ENCODE measurements at places on chromosomes 2 and 18.

- H3K4me1 ChIP-seq = no peaks in the 10 kb centered on the region
- no peak overlapping the region for H3K4me3 ChIP-seq
- DNase-seq = no peak
- H3K27ac ChIP-seq = no peak overlapping the region
Measured at GRCh38 chr2:64153811-64154210, 9.6 kb upstream of the PELI1 start.

GRCh38 chr2:240561325-240561971, 1.3 kb downstream of the DUSP28 start:
- H3K27ac ChIP-seq = peak overlapping the region; percentile 82
- H3K4me1 ChIP-seq = peaks cover 83% of the 10 kb centered on the region
- peaks cover 3% of the 10 kb centered on the region for H3K36me3 ChIP-seq

DNA sequence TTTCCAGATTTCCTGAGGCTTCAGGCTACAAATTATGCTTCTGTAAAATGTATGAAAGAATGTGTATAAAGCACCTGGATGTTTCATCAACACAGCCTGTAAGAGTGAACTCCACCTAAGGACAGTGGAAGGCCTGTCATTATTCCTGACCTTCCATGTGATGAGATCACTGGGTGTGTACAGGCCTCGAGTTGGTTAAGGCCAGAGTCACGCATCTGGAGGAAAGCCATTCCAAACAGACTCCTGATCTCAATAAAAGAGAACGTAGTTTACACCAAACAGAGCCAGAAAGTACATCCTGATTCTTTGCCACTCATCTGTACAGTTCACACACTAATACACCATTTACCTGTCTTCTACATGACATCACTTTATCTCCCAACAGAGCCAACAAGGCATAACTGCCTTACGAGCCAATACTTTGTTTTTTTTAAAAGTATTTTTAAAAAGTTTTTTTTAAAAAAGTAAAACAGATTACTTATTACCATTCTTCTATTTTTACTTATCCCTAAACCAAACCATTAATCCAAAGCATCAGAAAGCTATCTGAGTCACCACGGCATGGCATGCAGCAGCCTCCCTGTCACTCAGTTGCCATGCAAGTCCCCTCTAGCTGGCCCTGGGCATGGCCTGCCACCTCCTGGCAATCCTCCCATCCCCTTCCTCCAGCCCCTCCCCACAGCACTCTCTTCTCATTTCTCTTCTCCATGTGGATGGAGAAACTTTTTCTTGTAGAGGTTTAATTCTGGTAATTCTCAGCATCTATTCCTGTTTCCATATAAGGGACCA, 78.8 kb upstream of the TFCP2L1 start:
- peaks cover 82% of the 10 kb centered on the region for H3K36me3 ChIP-seq
- no peaks in the 10 kb centered on the region for H3K27me3 ChIP-seq
- H3K27ac ChIP-seq = no peak overlapping the region
- H3K4me1 ChIP-seq = no peaks in the 10 kb centered on the region

GRCh38 chr18:8835521-8835953, 130.2 kb downstream of the MTCL1 start:
- no peak overlapping the region for H3K4me3 ChIP-seq
- no peaks in the 10 kb centered on the region for H3K36me3 ChIP-seq
- H3K27me3 ChIP-seq = no peaks in the 10 kb centered on the region

DNA sequence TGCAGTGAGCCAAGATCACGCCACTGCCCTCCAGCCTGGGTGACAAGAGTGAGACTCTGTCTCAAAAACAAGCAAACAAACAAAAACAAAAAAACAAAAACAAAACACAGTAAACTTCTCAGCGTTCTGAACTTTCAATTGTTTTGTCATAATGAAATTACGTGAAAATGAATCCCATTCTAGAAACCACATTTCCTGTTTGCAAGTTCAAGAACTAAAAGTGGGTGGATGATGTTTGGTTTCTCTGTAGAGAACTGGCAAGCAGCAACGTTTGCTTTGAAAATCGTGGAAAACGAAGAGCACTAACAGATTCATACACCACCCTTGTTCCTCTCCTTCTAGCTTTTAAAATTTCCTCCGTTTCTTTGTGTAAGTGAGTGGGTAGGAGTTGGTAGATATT, 226.1 kb upstream of the LYPD1 start:
- no peaks in the 10 kb centered on the region for H3K36me3 ChIP-seq
- no peak overlapping the region for H3K4me3 ChIP-seq
- H3K27me3 ChIP-seq = no peaks in the 10 kb centered on the region
- no peak overlapping the region for H3K27ac ChIP-seq
- H3K4me1 ChIP-seq = no peaks in the 10 kb centered on the region

DNA sequence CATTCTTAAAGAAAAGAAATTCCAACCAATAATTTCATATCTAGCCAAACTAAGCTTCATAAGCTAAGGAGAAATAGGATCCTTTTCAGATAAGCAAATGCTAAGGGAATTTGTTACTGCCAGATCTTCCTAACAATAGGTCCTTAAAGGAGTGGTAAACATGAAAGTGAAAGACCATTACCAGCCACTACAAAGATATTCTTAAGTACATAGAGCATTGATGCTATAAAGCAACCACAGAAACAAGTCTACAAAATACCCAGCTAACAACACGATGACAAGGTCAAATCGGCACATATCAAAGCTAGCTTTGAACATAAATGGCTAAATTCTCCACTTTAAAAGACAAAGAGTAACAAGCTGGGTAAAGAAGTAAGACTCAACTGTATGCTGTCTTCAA, 188.9 kb upstream of the RPRM start:
- H3K27ac ChIP-seq = no peak overlapping the region
- H3K36me3 ChIP-seq = no peaks in the 10 kb centered on the region
- H3K4me1 ChIP-seq = no peaks in the 10 kb centered on the region

GRCh38 chr2:48187503-48187902, 281.2 kb upstream of the FBXO11 start:
- no peak overlapping the region for H3K4me3 ChIP-seq
- H3K4me1 ChIP-seq = peaks cover 2% of the 10 kb centered on the region
- H3K27ac ChIP-seq = no peak overlapping the region

GRCh38 chr2:65586516-65586915, 154.1 kb upstream of the SPRED2 start:
- no peaks in the 10 kb centered on the region for H3K36me3 ChIP-seq
- H3K27me3 ChIP-seq = no peaks in the 10 kb centered on the region
- no peaks in the 10 kb centered on the region for H3K4me1 ChIP-seq
- no peak for DNase-seq

DNA sequence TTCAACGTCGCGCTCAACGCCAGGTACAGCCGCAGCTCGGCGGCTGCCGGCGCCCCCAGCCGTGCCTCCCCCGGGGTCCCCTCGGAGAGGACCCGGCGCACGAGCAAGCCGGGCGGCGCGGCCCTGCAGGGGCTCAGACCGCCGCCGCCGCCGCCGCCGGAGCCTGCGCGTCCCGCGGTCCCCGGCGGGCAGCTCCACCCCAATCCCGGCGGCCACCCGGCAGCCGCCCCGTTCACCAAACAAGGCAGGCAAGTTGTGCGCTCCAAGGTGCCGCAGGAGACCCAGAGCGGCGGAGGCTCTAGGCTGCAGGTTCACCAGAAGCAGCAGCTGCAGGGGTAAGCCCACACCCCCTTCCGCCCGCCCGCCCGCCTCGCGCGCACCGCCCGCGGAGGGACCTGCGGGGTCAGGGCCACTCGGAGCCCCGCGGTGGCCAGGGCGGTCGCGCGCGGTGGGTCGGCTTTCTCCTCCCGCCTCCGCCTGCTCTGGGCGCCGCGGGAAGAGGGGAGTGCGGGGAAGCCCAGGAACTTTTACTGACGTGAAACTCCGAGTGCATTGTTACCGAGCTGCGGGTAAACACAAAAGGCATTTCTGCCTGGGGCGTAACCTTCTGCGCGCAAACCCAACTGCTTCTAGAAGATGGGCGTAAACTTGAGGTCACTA, 861 bp downstream of the LTBP1 start:
- no peaks in the 10 kb centered on the region for H3K36me3 ChIP-seq
- peaks cover 11% of the 10 kb centered on the region for H3K4me1 ChIP-seq
- no peak overlapping the region for H3K4me3 ChIP-seq
- peaks cover 14% of the 10 kb centered on the region for H3K27me3 ChIP-seq

DNA sequence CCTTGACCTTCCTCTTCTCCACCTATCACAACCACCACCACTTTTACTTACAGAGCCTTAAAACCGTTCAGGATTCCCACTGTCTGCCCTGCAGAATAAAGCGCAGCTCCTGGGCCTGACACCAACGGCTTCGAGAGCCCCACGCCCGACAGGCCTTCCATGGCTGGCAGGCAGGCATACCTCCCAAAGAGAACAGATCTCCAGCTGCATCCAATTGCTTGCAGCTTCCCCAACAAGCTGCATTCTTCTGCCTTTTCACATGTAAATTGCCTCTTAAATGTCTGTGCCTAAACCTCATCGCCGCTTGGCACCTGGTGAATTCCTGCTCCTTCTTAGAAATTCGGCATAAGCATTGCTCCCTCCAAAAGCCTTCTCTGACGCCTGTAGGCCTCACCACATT, 31.5 kb upstream of the FAM124B start:
- no peak overlapping the region for H3K4me3 ChIP-seq
- H3K4me1 ChIP-seq = no peaks in the 10 kb centered on the region
- DNase-seq = no peak
- H3K27ac ChIP-seq = no peak overlapping the region

- H3K4me3 ChIP-seq = no peak overlapping the region
- no peaks in the 10 kb centered on the region for H3K27me3 ChIP-seq
- no peaks in the 10 kb centered on the region for H3K4me1 ChIP-seq
- no peak overlapping the region for H3K27ac ChIP-seq
- peaks cover 16% of the 10 kb centered on the region for H3K36me3 ChIP-seq
Measured at GRCh38 chr2:232235716-232236115, 142.8 kb upstream of the ALPP start.

- DNase-seq = no peak
- H3K27me3 ChIP-seq = peaks cover 2% of the 10 kb centered on the region
- no peak overlapping the region for H3K4me3 ChIP-seq
- no peaks in the 10 kb centered on the region for H3K36me3 ChIP-seq
Measured at GRCh38 chr2:215737477-215737876, 275.9 kb downstream of the MREG start.

DNA sequence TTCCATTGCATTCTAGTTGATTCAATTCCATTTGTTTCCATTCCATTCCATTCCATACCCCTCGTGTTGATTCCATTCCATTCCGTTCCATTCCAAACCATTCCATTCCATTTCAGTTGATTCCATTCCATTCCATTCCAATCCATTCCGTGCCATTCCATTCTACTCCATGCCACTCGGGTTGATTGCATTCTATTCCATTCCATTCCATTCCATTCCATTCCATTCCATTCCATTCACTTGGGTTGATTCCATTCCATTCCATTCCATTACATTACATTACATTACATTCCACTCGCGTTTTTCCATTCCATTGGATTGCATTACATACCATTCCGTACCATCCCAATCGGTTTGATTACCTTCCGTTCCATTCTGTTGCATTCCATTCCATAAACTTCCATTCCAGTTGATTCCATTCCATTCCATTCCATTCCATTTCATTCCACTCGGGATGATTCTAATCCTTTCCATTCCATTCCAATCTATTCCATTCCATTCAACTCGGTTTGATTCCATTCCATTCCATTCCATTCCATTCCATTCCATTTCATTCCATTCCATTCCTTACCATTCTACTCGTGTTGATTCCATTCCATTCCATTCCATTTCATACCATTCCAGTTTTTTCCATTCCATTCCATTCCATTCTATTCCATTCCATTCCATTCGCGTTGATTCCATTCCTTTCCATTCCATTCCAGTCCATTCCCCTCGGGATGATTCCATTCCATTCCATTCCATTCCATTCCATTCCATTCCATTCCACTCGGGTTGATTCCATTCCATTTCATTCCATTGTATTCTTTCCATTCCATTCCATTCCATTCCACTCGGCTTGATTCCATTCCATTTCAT, 1140.4 kb downstream of the RPIA start:
- H3K4me3 ChIP-seq = no peak overlapping the region
- no peak overlapping the region for H3K27ac ChIP-seq
- no peak for DNase-seq
- H3K36me3 ChIP-seq = no peaks in the 10 kb centered on the region
- no peaks in the 10 kb centered on the region for H3K4me1 ChIP-seq

DNA sequence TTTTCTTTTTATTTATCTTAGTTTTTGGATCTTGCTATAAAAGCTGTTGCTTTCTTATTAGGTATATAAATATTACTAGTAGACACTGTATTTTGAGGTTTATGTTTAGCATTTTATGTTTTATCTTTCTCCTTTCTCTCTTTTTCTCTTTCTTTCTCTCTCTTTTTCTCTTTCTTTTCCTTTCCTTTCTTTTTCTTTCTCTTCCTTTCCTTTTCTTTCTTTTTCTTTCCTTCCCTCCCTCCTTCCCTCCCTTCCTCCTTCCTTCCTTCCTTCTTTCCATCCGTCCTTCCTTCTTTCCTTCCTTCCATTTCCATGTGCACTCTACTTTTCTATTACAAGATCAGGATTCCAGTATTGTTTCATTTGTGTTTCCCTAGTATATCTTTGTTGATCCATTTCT, 814.8 kb downstream of the KCNJ3 start:
- no peak overlapping the region for H3K4me3 ChIP-seq
- no peak for DNase-seq
- H3K36me3 ChIP-seq = no peaks in the 10 kb centered on the region
- H3K27me3 ChIP-seq = no peaks in the 10 kb centered on the region
- no peaks in the 10 kb centered on the region for H3K4me1 ChIP-seq

DNA sequence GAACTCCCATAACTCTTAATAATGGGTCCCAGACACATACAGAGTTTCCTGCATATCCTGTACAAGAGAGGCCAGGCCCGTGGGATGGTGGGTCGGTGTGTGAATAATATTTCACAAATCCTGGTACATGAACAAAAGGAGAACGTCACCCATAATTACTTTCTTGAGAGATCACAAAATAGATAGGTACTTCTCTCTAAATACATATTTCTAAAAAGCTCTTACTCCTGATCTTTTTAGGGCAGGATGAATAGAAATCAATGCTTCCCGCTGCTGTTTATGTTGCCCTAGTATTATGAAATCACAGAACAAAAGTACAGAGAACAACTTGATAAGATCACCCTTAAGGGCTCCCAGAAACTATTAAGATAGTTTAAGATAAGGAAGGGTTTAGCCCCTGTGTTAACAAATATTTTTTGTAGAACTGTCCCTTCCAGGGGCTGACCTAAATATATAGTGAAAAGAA, 5.4 kb downstream of the IRS1 start:
- H3K4me3 ChIP-seq = no peak overlapping the region
- peaks cover 11% of the 10 kb centered on the region for H3K27me3 ChIP-seq
- no peak for DNase-seq
- no peaks in the 10 kb centered on the region for H3K36me3 ChIP-seq
- H3K27ac ChIP-seq = no peak overlapping the region
- peaks cover 30% of the 10 kb centered on the region for H3K4me1 ChIP-seq

- no peaks in the 10 kb centered on the region for H3K36me3 ChIP-seq
- H3K27ac ChIP-seq = no peak overlapping the region
- no peak overlapping the region for H3K4me3 ChIP-seq
- no peaks in the 10 kb centered on the region for H3K4me1 ChIP-seq
- no peaks in the 10 kb centered on the region for H3K27me3 ChIP-seq
- DNase-seq = no peak
Measured at GRCh38 chr2:38474021-38474456, 97.0 kb upstream of the ATL2 start.

Measured in natural killer cell (primary cell).